HT1080 (cell line): ENCODE measurements at places on chromosomes 6 and 20. TPM values are rescaled to one million over a fixed set of nuclear protein-coding genes. Genes with fewer than 3 reads are reported as not detected.
A peak's percentile ranks its signal among the peaks of the same experiment; 100 is the strongest.

Gene CLIC5
- total RNA-seq = not detected in 2 replicates

GRCh38 chr20:56004007-56004406, 1.3 kb downstream of the CBLN4 start:
- DNase-seq = no peak

DNA sequence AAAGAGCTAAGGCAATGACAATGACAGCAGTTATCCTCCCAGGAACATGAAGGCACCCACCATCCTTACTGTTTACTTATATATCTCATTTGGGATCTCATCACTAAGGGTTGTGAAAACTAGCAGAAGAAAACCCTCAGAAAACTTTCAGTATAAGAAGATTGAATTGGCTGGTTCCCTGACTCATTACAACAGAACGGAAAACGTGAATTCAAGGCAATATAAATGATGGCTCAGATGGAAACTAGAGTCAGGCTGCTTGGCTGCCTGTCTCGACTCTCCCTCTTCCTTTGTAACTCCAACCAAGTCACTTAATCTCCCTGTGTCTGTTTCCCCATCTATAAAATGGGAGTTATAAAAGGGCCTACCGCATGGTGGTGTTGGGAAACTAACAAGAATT, 387.1 kb upstream of the JARID2 start:
- DNase-seq = no peak

GRCh38 chr6:112827793-112828192, 480.7 kb downstream of the RFPL4B start:
- peak; percentile 7 for DNase-seq

DNA sequence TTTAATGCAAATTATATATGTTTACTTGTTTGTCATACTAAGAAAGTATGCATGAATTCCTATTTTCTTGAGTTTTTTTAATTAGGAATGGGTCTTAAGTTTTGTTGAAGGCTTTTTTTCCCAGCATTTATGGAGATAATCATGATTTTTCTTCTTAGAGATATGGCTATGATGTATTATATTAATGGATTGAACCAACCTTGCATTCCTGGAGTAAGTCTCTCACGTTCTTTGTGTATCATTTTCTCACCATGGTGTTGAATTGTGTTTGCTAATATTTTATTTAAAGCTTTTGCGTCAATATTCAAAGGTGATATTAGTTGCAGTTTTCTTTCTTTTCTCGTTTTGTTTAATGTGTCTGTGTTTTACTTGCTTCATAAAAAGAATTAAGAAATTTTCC, 48.4 kb upstream of the SLC35D3 start:
- DNase-seq = peak; percentile 13

DNA sequence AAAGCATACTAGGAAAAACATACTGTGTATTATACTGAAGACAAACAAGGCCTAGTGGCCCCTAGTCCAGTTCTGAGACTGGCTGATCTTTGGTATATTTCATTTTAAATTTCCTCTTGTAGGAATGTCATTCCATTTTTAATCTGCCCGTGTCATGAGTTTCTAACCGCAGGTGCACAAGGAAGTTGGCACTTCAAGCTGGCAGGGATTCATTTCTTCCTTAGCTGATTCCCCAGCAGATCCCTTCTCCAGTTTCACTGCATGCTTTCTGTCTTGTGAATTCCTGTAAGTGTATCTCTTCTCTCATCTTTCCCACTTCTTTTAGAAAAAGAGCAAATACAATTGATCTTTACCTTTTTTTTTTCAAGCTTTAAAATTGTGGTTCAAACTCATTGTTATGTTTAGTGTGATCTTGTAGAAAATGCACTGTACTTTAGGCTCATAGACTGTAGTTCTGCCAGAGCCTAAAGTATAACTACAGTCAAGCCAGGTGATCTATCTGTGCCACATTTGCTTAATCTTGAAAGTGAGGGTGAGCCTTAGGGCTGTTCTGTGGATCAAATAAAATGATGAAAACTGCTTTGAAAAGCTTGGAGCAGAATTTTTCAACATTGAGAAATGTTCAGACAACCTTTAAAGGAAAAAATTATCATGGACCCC, 37.0 kb downstream of the RNF217 start:
- DNase-seq = peak; percentile 46
